ENCODE measurements at places on chromosomes 1 and 21.
A peak's percentile ranks its signal among the peaks of the same experiment; 100 is the strongest.

GRCh38 chr1:118204105-118204504 is 19.1 kb upstream of the SPAG17 start:
- DNase-seq: no peak

DNA sequence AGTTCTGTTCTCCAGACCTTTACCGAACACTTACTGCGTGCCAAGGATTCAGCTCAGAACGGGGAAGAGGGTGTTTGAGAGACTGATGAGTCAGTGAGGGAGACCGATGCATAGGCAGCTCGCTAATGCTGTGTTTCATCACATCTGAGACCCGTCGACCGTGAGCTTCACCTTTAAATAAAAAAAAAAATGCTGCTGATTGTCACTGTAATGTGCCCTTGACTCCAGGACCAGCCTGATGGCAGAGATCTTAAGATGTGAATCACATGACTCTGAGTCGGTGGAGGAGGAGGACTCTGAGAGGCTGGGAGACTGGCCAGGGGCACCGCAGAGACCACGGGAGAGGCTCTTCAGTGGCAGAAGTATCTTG is 28.8 kb downstream of the SPSB1 start:
- peak; percentile 60 for DNase-seq

GRCh38 chr1:23167353-23168078 is 1.1 kb downstream of the LUZP1 start:
- peak; percentile 54 for DNase-seq

DNA sequence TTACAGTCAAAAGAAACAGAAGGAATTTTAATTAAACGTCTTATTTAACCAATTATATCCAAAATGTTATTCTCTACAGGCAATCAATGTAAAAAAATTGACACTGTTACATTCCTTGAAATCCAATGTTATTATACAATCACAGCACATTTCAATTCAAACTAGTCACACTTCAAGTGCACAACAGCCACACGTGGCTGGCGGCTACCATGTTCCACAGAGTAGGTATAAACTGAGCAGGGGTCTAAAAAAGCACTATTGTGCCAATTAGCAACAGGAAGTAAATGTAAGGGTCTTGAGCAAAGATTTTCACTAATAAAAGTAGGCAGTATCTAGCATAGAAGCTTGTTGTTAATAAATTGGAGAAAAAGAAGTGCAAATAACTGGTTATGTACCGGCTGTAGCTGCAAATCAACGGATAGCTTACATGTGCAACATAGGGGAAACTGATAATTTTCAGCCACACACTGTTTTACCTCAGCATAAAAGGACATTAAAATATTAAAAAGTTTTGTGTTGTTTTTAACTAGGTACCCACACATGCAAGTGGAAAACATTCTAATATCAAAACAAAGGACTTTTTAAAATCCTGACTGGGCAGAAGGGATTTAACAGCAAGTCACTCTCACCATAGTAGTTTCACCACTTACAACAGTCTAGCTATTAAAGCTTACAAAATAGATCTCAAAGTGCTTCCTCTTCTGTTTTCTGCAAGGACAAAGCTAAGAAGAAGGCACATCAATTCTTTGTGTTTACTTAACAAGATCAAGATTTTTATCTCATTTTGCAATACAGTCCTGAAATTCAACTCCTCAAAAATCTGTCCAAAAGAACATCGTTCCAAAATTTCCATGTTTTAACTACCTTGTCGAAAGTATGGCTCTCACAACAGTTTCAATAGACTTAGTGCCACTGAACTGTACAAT is 2.5 kb downstream of the CSDE1 start:
- peak; percentile 2 for DNase-seq

DNA sequence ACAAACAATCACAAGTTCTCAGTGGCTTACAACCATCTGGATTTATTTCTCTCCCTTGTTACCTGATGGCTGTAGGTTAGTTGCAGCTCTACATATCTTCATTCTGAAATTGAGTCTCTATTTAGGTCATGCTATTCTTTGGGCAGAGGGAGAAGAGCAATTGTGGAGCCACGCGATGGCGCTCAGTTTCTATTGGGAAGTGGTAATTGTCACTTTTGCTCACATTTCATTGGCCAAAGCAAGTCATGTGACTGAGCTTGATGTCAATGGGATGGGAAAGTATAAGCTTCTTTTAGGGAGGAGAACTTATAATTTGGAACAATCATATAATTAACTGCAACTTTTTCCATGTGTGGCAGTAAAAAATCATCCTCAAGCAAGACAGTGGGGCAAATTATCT is 166.5 kb downstream of the LMO4 start:
- DNase-seq: no peak

- no peak for DNase-seq
Measured at GRCh38 chr1:2101531-2101930, 51.3 kb downstream of the PRKCZ start.

- DNase-seq: no peak
Measured at GRCh38 chr1:115505148-115505571, 136.6 kb upstream of the VANGL1 start.

DNA sequence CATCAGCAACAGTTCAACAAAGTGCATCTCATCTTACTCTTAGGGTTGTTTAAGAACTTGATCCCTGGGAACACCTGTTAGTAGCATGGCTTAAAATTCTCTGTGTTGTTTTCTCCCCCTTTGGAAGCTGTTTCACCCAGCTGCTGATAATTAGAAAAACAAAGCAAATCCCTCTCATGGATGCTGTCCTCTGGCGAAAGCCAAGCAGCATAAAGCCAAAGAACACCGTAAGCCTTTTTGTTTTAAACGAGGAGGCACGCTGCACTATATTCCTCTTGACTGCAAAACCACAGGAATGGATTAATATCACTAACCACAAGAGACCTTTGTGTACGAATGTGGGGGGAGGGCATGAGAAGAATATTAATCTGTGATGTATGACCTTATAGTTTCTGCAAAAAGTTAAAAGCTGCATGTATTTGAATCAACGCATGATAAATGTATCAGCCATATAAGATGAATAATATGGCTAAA is 923.2 kb downstream of the LTN1 start:
- DNase-seq: peak; percentile 72

- no peak for DNase-seq
Measured at GRCh38 chr1:2228694-2229036, 546 bp downstream of the SKI start.

DNA sequence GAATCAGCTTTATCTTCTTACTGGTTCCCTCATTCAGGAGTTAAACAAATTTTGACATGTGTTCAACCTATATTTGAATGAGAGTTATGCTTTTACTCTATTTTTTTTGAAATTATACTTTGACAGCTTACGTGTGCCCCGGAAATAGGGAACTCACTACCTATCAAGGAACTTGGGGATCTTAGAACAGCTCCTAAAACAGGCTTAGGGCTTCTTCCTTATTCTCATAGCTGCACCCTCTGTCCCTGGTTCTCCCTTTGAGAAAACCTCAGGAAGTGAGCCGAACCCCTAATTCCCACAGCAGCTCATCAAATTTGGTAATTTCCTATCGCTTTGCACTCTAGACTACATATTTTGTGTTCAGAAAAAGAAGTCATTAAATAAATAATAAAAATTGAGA is 81.2 kb upstream of the RUNX3 start:
- no peak for DNase-seq

GRCh38 chr1:202164271-202165037 is 4.1 kb upstream of the PTPN7 start:
- no peak for DNase-seq

DNA sequence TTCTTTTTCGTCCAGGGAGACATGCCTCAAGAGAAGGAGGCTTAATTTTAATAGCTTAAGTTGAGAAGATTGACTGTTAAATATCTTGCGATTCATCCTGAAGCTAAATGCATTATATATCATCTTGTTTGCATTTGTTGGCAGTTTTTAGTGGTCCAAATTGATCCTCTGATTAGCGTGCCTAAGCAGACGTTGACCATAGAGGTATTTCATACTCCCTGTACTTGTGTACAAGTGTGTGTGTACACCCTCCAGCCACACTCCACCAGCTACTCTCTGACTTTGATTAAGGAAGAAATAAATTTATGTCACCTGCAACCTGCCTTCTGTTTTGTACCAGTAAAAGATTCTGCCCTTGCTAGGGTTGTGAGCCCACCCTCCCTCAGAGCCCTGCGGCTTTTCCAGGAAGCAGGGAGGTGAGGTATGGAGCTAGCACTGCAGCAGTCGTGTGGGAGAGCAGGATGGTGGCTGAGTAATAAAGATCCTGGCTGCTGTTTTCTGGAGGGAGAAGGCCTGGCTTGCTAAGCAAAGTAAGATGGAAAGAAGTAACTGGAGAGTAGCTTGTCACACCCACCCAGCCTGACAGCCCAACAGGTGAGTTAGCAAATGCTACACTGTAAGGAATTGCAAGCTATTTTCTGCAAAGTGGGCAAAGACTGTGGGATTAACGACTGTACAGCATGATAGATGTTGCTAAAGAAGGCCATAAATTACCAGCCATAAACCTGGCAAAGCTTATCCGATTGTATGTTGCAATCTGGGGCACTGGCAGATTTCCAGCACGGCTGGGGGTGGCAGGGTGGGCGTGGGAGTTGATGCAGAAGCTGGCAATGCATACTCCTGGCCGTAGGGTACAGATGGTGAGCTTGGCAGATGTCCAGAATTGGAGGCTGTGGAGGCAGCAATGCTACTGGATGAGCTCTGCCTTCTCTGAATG is 170.2 kb downstream of the TNR start:
- DNase-seq: no peak

GRCh38 chr1:228487336-228488124 is at the start of gene RNF187:
TSS of gene RNF187 (plus strand) at chr1:228487382.
- DNase-seq: no peak

- DNase-seq: no peak
Measured at GRCh38 chr1:5949761-5950100, 42.5 kb downstream of the NPHP4 start.
